ENCODE measurements at places on chromosomes 3 and 15.

DNA sequence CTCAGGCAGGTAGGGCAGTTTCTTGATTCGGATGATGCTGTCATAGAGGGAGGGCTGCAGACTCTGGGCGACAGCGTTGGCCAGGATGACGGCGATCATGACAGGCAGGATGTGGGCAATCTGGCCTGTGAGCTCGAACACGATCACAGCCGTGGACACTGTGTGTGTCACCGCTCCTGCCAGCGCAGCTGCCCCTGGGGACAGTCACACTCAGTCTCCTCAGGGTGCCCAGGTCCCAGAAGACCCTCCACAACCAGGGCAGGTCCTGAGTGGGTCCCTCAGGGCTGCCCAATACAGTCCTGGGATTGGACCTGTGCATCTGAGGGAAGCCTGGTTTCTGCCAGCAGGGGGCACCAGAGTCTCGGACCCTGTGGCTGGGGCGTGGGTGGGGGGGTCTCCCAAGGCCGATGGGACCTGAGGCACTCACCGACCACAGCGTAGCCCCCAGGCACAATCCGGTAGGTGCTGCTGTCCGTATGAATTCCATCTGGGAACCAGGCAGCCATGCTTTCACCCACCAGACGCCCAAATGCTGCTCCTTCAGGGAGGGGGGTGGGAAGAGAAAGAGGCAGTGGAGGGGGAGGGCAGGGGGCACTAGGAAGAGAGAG, 7.2 kb downstream of the CLCN2 start:
- DNase-seq, result no peak

DNA sequence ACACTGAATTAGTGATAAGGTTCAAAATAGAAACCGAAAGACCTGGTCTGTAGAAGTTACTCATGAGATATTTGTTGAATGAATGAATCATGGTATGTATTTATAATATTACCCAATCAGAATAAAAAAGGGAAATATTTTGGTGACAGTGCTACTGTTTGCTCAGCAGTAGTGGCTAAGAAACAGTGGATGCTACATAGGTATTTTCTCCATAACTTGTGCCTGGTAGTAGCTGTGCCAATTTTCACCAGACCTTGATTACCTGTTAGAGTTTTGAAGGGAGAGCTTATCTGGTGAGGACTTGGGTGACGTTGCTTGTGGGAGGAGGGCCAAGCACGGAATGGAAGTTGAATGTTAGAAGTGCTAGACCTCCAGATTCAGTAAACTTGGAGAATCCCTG, 14.3 kb downstream of the LIMD1 start:
- DNase-seq, result no peak

- DNase-seq, result no peak
Observed at GRCh38 chr3:157145606-157146322, 14.2 kb downstream of the CCNL1 start.

DNA sequence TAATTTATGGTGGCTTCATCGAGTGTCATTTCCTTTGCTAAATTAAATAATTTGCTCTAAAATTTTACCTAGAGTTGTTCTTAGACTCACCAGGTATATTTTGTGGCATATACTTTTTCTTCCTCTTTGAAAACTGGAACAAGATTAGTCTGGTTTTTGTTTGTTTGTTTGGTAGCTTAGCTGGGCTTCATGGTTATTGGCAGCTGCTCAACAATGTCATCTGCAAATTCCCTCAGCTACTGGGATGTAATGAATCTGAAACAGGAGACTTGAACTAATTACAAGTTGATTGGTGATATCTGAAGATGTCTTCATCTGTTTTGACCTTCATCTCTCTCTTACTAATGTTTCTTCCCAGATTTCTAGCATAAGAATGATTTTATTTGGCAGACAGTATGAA, 270.5 kb upstream of the P2RY1 start:
- DNase-seq, result no peak

DNA sequence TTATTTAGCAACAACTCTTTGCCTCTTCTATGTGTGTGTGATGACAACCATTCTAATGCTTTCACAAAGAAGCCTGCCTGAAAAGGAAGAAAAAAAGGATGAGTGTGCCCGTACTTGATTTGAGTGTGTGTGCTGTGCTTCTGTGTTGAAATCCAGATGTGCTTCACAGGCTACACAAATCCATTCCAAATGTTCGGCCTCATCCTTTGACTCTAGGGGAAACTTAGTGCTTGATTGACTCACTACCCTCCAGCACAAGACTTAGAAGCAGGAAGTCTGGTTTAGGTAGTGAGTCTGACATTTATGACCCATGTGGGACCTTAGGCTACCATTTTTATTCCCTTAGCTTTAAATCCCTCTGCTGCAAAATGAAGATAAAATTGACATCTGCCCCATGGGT, 108.8 kb upstream of the PLAAT1 start:
- DNase-seq, result no peak

DNA sequence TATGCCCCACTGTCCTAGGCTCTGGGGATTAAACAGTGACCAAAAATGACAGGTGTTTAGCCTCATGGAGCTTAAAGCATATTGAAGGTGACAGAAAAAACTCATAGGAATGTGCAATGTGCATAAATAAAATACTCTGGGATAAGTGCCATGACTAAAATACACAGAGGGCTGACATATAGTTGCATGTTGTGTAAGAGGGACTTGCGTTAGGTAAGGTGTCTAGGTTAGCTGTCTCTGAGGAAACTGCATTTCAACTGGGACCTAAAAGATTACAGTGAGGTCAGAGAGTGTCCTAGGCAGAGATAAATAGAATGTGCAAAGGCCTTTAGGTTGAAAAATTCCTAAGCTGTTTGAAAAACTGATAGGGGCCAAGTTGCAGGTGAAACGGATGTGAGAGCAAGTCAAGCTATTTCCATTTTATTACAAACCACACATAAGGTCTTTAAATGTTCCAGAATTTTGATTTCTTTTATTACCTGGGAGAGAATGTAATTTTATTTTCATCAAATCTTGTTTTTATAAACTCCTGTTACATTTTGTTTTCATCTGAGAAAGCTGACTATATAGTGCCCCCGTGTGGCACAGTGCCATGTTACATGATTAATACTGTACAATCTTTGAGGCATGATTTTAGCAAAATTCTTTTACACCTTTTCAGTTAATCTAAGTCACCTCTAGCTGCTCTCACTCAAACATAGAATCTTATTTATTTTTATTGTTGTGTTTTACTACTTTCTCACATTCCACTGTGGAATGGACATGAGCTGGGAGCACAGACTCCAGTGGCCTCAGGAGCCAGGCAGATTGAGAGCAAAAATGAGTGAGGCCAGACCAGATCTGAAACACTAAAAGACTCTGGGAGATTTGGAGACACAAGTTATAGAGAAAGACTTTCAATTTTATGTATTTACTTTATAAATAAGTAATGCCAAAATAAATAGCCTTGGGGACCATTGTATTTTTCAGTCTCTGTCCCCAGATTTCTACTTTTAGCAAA, 259.6 kb upstream of the ZNF717 start:
- DNase-seq, result no peak

- no peak for DNase-seq
Observed at GRCh38 chr15:42009474-42009873, 11.4 kb downstream of the PLA2G4E start.

- DNase-seq, result no peak
Observed at GRCh38 chr3:126971891-126972351, 11.0 kb upstream of the PLXNA1 start.

- no peak for DNase-seq
Observed at GRCh38 chr3:134378818-134379217, 4.6 kb upstream of the AMOTL2 start.

GRCh38 chr3:160806094-160806493, 50.1 kb downstream of the PPM1L start:
- no peak for DNase-seq

DNA sequence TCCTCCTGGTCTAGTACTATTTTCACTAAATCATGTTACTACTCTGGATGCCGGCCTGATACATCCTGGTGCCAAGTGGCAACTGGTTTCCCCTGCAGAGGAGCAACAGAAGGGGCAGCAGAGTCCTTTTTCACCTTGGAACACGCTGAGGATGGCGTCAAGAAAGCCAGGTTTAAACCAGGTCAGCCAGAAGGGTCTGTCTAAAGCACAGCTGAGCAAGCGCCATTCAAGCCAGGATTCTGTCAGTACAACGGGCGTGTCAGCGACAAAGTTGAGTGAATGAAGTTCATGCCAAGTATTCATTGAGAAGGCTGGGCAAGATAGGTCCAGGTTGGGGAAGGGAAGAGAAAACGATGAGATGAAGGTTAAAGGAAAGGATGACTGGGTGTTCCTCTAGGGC, 88.2 kb downstream of the FBN1 start:
- DNase-seq, result no peak

DNA sequence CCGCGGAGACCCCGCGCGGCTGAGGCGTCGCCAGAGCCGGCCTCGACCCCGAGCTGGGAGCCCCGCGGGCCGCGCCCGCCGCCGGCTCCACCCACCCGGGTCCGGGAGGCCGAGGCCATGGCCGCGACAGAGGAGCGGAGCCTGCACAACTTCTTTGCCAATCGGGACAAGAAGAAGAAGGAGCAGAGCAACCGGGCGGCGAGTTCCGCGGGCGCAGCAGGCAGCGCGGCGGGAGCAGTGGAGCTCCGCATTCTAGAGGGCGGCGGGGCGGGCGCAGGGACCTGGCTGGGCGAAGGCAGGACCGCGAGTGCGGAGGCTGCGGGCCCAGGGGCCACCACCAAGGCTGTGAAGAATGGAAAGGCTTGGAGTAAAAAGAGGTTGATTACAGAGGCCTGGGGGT, 37.6 kb upstream of the EPHA6 start:
- DNase-seq, result no peak

GRCh38 chr3:94036909-94037507, 8.6 kb upstream of the STX19 start:
- DNase-seq, result no peak

DNA sequence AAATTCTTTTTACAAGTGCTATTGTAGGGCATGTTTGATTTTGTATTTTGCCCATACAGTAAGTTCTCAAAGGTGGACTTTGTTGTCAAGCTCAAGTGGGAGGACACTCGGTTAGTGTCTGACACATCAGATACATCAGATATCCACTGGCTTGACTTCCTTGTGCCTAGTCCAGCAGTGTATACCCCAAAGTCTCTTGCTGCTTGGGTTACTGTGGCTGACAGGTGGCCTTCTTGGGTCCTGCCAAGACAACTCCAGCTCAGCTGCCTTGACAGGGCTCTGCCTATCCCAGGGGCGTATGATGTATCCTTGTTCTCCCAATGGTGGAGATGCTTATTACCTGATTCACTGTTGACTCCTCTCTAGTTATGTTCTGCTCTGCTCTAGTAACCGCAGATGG, 214.9 kb downstream of the CBLB start:
- DNase-seq, result no peak

GRCh38 chr3:9161298-9161697, 88.1 kb downstream of the SRGAP3 start:
- no peak for DNase-seq

- DNase-seq, result no peak
Observed at GRCh38 chr3:136142592-136142991, 53.5 kb downstream of the MSL2 start.

DNA sequence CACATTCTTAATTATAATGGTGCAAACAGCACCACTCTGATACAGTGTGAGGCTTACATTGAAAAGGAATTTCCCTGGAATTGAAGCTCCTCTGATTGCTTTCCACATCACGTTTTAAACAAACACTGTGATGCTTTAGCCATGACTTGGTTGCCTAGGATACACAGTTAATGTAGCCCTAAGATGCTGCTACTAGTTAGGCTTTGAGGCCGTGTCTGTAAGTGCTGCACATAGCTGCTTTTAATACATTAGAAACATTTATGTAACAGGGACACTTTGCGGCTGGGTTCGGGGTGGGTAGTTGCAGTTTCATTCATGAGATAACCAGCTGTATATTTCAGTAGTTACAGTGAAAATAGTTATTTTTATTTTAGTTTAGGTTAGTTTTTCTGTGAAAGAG, 334.7 kb downstream of the NLGN1 start:
- DNase-seq, result no peak

- no peak for DNase-seq
Observed at GRCh38 chr3:64216274-64217147, 8.8 kb downstream of the PRICKLE2 start.

- no peak for DNase-seq
Observed at GRCh38 chr3:128153156-128154041, at the start of gene EEFSEC. Gene EEFSEC, plus strand, starts transcription at chr3:128153481. Its CDS starts 27 bp downstream, at chr3:128153508.

DNA sequence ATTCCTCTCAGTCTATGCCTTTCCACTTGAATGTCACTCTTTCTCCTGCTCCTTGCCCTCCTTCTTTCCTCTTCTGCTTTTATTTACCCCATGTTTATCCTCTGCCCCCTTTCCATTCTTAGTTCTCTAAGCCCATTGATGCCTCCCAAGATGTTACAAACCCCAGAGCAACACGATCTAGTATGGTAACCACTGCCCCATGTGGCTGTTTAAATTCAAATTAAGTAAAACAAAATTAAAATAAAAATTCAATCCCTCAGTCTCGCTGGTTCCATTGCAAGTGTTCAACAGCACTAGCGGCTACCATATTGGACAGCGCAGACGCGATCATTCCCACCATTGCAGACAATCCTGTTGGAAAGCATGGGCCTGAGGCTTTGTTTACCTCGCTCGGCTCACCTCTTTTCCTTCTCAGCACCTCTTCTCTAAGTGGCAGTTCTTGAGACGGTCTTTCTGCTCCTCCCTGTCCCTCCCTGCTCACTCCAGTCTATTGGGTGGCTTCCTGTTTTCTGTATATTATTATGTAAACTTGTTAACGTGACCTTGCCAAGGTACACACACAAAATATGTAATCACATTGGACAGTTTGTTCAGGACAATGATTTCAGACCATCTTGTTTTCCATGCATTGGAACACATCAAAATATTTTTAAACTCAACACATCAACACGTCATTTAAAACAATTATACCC, 21.8 kb upstream of the CA12 start:
- DNase-seq, result no peak

DNA sequence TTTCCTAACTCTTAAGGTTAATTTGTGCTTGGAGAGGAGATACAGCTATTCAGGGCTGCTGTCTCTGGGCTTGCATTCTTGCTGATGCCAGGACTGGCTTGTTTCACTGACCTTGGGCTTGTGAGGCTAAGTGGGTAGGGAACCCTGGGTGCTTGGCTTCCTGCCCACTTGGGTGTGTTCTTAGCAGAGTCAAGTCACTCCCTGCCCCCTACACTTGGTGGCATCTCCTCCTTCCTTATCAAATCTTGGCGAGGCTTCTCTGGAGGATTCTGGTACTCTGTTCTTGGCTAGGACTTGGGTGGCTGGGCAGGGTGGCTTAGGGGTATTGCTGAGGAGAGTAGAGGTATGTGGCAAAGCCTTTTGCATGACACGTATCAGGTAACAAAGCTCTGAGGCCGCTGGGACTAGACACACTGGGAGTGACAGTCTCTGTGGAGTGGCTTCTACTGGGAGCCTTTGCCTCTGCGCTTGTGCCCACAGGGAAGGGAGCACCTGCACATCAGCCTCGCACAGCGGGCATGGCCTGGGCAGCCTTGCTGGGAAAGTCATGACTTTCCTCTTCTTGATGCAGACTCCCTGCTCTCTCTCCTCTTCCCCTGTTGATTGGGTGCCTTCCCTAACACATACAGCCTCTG, 41.8 kb downstream of the CHCHD6 start:
- DNase-seq, result no peak

DNA sequence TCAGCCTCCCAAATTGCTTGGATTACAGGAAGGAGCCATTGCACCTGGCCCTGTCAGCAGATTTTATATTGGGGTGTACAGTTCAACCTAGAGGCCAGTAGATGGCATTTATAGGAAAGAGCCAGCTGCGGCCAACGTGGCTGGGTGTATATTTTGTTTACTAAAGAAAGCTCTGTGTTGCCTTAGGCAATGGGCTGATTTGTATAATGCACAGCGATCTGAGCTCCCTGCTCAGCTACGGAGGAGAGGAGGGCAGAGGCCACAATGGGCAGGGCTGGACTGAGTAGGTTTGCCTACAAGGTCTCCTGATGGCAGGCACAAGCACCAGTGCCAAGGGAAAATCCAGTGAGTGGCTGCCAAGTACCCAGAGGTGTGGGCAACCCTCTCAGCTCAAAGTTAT, 282.4 kb downstream of the ARPP21 start:
- DNase-seq, result no peak

Measured in cortex of kidney (tissue), 1 donor.